ENCODE measurements at places on chromosomes 7 and 10.
A peak's percentile ranks its signal among the peaks of the same experiment; 100 is the strongest.

DNA sequence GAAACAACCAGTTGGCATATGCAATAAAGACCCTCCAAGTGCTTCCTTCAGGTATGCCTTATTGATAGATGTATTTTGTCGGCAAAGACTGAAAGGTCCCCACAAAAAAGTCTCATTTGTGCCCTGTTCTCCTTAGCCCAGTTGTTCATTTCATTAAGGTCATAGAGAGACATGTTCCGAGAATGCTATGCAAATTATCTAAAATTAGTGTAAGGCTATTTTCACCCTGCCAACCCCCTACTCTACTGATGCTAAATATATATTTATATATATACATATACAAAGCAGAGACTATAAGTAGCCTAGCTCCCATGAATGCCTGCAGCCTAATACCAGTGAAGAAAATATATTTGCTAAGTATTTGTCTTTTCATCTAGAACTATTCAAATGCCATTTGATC lies 96.7 kb upstream of the ADO start:
- DNase-seq, result no peak

- DNase-seq, result no peak
These were observed 3.5 kb upstream of the EBF3 start for GRCh38 chr10:129967579-129968019.

- DNase-seq, result no peak
These were observed 134.9 kb downstream of the AOAH start for GRCh38 chr7:36589391-36589790.

GRCh38 chr10:117298219-117298618 lies 57.3 kb downstream of the SLC18A2 start:
- DNase-seq, result no peak

GRCh38 chr10:46106410-46107255 lies 60.6 kb upstream of the MSMB start:
- peak; percentile 31 for DNase-seq

GRCh38 chr7:11403781-11404180 lies 428.2 kb downstream of the THSD7A start:
- DNase-seq, result no peak

- no peak for DNase-seq
These were observed 192.7 kb downstream of the TCF7L2 start for GRCh38 chr10:113142601-113143362.

DNA sequence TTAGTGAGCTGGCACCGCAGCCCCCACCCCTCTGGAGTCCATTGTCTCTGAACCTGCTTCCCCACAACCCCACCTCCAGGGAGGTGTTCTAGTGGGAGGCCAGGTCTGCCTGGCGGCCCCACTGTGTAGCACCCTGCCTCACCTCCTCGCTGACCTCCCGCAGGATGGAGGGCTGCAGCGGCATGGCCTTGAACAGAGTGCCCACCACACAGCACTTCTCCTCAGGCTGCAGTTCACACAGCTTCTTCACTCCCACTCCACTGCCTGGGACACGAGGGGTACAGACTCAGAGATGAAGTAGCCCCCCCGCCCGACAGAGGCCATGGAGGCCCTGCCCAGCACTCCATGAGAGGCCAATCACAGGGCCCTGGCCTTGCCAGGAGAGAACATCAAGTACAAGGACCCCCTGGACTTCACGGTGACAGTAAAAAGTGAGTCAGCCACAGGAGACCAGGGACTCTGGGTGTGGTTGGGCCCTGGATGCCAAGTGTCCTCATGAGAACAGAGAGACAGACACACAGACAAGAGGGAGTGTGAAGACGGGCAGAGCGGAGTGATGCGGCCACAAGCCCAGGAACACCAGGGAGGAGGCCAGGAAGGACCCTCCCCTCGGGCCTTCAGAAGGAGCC lies 5.4 kb downstream of the POLD2 start:
- DNase-seq, result no peak

GRCh38 chr10:130141878-130142277 lies 5.7 kb downstream of the GLRX3 start:
- no peak for DNase-seq

DNA sequence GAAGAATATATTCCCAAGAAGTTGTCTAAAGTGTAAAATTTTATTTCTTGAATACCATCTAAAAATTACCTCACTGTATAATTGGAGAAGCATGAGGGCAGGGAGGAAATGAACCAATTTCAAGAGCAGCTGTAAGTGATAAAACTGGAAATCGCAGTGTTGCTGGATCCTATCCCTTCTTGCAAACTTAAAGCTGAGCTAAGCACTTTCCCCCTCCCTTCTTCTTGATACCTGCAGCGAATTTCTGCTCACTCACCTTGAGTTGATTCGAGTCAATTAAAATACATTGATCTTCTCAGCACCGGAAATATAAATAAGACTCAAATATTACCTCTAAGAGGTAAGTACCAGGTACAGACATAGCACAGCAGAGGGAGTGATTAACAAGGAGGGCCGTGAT lies 65.5 kb downstream of the ARMC3 start:
- no peak for DNase-seq

DNA sequence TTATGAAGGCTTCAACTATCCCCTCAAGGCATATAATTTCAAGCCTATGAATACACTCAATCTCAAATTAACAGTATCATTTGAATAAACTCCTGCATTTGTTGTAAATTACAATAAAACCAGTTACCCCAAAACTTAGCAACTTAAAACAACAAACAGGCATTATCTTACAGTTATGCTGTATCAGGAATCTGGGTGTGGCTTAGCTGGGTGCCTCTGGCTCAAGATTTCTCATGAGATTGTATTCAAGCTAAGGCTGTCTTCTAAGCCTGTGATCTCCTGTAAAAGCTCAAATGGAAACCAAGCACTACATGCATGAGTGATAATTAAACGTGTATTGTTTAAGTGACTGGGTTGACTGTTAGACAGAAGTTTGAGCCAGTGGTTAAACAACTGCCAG lies 341.0 kb upstream of the PHF14 start:
- no peak for DNase-seq

DNA sequence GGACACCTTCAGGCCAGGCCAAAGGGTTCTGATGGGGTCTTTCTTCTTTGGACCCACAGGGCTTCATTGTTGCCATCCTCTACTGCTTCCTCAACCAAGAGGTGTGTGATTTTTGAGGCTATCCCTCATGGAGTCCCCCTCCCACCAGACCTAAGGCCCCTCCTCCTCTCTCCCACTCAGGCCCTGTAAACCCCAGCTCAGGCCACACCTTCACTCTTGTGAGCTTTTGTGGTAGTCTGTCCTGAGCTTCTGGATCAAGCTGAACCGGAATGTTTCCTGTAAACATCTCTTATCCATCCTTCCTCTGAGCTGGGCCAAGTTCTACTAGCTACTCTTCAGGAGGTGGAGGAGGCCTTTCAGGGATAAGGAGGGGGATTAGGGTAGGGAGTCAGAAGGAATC lies 13.5 kb downstream of the GHRHR start:
- DNase-seq, result no peak

GRCh38 chr7:139777948-139778841 lies at the start of gene HIPK2:
Gene HIPK2, minus strand, starts transcription at chr7:139777998. Its CDS starts 375 bp downstream, at chr7:139777623.
- DNase-seq, result peak; percentile 61

GRCh38 chr7:48139459-48139858 lies 31.8 kb upstream of the ABCA13 start:
- no peak for DNase-seq

GRCh38 chr10:98028168-98028770 lies 2.2 kb downstream of the CRTAC1 start:
- peak; percentile 53 for DNase-seq

- DNase-seq, result no peak
These were observed 292.4 kb downstream of the ZWINT start for GRCh38 chr10:56068473-56069263.

GRCh38 chr10:36788152-36788551 lies 337.2 kb upstream of the ANKRD30A start:
- DNase-seq, result no peak

- no peak for DNase-seq
These were observed 76.7 kb downstream of the MKLN1 start for GRCh38 chr7:131404226-131404911.

DNA sequence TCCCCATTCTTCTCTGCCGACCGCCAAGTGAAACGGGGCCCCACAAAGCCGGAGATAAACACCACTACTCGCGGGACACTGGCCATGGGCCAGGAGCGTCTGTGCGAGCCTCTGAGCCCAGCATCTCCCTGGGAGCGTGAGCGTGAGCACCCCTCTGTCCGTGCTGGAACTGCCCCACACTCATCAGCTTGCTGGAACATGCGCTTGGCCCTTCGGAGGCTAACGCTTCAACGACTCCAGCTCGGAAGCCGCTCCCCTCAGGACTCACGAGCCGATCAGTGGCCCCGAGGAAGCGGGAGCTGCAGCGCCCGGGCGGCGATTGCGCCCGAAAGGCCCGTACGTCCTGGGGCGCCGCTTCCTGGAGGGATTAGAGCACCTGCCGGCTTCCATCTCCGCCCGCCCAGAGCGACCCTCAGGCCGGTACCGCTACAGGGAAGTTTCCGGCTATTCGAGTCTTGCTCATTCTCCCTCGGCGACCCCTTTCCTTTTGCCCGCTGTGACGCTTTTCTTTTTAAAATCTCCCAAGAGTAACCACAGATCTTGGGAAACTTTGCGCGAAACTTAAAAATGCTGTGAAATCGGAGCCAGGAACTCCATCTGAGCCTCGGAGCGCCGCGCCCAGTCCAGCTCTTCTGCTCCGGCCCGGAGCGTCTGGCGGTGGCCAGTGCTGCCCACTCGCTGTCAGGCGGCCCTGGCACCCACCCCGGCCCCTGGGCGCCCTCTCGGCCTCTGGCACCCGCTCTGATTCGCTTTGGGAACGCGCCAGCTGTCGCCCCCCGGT lies 1.0 kb downstream of the TLL2 start:
- no peak for DNase-seq

DNA sequence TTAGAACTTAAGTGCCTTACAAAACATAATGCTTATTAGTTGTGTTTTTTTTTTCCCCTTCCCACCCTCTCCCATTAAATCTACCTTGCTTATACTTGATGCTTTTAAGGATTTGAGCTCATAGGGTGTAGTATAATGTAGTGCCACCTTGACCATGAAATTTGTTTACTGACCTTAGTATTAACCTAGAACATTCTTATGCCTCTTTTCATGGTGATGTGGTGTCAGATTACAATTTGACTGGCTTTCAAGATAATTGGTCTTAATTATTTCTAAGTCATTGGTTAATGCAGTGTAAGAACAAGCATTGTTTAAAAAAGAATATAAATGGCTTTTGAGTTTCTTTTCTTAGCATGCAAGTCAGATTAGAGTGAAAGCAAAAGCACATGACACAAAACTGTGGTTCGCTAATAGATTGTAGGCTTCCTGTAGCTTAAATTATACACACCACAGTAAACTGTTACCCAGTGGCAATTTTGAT lies 61.8 kb downstream of the ADD3 start:
- DNase-seq, result no peak

DNA sequence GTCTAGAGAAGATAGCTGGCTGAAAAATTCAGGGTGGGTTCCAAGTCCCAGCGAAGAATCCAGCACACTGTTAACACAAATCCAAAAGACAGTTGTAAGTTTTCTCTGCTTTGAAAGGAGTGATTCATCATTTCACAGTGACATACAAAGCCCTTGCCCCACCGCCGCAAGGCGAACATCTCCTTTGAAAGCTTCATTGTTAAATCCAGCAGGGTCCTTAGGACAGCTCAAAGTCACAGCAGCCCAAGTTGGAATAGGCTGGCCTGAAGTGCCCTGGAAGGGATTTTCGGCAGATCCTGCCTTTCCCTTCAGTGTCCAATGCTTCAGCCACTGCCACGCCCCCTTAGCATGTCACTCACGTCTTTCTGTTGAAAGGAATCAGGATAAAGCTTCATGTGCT lies 526.1 kb downstream of the CALN1 start:
- DNase-seq, result no peak

DNA sequence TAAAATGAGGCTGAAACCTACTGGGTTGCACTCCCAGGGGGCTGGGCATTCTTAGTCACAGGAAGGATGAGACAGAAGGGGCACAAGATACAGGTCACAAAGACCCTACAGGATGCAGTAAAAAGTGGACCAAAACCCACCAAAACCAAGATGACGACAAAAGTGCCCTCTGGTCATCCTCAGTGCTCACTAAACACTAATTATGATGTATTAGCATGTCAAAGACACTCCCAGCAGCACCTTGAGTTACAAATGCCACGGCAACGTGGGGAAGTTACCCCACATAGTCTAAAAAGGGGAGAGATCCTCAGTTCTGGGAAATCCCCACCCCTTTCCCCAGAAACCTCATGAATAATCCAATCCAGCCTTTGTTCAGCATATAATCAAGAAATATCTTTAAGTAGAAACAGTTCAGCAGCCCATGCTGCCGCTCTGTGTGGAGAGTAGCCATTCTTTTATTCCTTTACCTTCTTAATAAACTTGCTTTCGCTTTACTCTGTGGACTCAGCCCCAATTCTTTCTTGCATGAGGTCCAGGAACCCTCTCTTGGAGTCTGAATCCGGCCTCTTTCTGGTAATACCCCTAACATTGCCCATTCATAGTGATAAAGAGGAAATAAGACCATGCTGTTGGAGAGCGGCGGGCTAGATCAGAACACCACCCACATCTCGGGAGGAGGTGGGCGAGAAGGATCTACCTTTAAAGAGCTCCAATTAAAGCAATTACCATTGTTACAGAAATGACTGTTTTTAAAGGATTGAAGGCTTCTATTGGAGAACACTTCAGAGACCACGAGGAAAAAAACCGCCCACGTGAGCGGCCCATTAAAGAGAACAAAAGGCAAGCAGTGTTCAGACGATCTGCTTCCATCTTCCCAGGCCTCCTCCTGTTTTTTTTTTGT lies 170.9 kb downstream of the USP6NL start:
- DNase-seq, result no peak

DNA sequence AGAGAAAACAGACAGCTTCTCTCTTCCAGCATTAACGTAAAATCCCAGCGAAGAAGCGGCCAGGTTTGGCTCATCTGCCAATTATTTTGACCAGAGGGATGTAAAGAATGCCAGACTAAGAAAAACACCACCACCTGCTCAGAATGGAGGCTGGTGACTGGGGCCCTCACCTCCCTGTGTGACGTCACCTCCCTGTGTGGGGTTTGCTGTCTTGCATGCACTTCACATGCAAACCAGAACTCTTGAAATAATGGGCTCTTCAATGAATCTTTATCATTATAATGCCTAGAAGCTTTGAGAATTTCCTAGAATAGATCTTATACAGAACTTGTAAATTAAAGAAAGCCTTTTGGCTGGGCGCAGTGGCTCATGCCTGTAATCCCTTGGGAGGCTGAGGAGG lies 101.8 kb upstream of the WAC start:
- no peak for DNase-seq

- DNase-seq, result no peak
These were observed at the start of gene SYCE1 for GRCh38 chr10:133565441-133566294. Gene SYCE1, minus strand, starts transcription at chr10:133565583. Its CDS starts 54 bp downstream, at chr10:133565529.

- no peak for DNase-seq
These were observed 413 bp downstream of the PANK1 start for GRCh38 chr10:89644691-89644966.

GRCh38 chr7:23394488-23395171 lies 75.7 kb downstream of the IGF2BP3 start:
- no peak for DNase-seq

- no peak for DNase-seq
These were observed 73.2 kb upstream of the SHH start for GRCh38 chr7:155885167-155886155.

DNA sequence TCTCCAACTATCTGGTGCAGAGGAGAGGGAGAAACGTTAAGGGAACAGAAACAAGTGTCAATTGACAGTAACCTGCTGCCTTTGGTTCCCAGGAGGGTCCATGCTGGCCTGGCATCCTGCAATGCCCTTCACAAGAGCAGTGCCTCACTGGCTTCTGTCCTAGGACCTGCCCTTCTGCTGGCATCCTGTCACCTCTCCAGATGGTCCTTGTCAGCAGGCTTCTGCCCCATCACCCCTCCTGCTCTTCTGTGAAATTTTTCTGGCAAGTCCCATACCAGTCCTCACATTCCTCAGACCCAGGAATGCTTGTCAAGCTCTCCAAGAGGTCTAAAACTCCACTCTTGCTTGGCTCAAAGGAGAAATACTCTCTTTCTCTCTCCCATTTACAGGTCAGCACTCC lies 34.2 kb downstream of the C10orf67 start:
- DNase-seq, result no peak

All from T-helper 9 cell (primary cell).